ENCODE measurements at places on chromosomes 7 and 10.

DNA sequence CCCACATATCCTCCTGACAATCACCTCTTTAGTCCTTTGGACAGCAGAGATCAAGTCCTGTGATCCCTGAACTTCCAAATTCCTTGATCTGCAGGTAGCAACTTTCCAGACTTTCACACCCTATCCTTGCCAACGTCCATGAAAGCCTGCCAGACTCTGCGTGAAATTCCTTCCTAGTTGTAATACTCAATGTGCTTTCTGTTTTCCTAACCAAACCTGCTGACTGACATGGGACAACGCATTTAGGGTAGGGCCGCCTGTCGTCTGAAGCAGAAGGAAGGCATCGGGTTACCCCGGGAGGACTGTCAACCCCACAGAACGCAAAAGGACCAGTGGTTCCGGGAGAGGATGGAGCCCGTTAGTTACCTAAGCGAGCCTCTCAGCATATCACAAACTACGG, 23.9 kb downstream of the ITGA8 start:
- DNase-seq: no peak

DNA sequence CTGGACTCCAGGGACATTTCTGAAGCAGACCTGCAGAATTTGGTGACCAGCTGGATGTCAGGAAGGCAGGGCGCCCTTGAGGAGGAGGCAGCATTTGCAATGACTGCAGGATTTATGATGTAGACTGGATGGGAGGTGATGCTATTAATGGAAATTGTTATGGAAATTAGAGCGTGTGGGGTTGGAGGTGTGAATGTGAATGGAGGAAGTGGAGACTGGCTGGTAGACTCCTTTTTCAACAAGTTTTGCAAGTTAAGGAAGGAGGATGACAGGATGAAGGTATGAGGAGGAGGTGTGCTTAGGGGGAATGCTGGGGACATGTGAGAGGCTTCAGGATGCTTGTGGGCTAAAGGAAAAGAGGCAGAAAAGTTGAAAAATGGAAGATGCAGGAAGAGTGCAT, 137.0 kb downstream of the TMEM178B start:
- DNase-seq: no peak

- DNase-seq: no peak
Observed at GRCh38 chr10:128689667-128690066, 563.4 kb upstream of the MKI67 start.

DNA sequence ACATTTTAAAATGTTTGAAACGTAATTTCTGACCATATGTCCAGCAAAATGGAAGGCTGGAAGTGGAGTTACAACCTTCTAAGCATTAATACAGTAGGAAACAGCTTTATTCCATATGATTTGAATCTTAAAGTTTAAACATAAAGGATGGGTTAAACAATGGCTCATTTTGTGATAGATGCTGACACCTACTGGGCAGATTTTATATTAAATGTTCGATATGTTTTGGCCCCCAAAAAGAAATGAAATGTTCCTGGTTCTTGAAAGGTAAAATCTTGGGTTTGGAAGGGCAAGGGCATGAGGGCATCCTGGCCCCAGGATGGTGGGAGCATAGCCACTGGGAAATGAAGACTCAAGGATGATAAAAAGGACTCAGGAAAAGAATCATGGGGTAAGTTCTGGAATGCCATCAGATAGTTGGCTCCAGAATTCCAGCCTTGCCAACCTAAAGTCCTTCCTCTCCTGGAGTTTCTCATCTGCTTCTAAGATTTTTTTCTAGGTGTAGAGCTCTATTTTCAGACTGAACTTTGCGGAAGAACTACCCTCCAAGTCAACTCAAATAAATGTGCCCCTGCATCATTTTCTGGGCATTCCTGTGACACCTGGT, 34.6 kb upstream of the SLC35G1 start:
- DNase-seq: no peak

- DNase-seq: no peak
Observed at GRCh38 chr10:100911472-100911871, 1.3 kb upstream of the SLF2 start.

DNA sequence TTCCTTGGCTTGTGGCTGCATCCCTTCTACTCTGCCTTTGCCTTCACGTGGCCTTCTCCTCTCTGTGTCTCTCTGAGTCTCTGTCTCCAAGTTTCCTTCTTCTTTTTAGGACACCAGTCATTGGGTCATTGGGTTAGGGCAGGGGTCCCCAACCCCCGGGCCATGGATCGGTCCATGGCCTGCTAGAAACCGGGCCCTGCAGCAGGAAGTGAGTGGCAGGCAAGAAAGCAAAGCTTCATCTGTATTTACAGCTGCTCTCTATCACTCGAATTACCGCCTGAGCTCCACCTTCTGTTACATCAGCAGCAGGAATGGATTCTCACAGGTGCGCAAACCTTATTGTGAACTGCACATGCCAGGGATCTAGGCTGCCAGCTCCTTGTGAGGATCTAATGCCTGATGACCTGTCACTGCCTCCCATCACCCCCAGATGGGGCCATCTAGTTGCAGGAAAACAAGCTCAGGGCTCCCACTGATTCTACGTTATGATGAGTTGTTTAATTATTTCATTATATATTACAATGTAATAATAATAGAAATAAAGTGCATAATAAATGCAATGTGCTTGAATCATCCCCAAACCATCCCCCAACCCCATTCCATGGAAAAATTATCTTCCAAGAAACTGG, 47.9 kb upstream of the DOCK1 start:
- DNase-seq: no peak

GRCh38 chr7:30647589-30648364, 34.5 kb downstream of the CRHR2 start:
- DNase-seq: no peak

GRCh38 chr7:657565-658119, 68.9 kb upstream of the DNAAF5 start:
- no peak for DNase-seq

DNA sequence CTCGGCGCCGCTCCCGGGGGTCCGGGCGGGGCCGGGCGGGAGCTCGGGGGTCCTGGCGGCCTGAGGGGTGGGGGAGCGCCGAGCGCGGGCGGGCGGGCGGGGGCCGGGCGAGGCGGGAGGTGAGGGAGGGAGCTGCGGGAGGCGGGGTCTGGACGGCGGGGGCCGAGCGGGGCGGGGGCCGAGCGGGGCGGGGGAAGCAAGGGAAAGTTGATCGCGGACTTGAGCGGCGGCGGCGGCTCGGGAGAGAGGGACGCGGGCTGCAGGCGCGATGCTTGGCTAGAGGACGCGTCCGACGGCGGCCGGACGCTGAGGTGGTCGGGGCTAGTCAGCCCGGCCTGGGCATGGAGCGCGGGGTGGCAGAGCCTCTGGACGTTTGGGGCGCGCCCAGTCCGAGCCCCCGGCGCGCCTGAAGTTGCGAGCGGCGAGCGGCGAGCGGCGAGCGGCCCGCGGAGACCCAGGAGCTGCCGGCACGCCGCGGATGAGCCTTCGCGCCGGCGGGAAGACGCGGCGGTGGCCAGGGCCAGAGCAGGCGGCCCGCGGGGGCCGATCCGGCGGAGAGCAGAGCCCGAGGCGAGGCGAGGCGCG, at the start of gene CDH23:
TSS of gene CDH23 (plus strand) at position 210 of the 585 bp plus-strand sequence. CDS start 42,912 bp downstream, outside the sequence.
- no peak for DNase-seq

- DNase-seq: no peak
Observed at GRCh38 chr10:120945801-120946302, 94.7 kb downstream of the WDR11 start.

- DNase-seq: no peak
Observed at GRCh38 chr10:14751921-14752320, 22.8 kb downstream of the FAM107B start.

DNA sequence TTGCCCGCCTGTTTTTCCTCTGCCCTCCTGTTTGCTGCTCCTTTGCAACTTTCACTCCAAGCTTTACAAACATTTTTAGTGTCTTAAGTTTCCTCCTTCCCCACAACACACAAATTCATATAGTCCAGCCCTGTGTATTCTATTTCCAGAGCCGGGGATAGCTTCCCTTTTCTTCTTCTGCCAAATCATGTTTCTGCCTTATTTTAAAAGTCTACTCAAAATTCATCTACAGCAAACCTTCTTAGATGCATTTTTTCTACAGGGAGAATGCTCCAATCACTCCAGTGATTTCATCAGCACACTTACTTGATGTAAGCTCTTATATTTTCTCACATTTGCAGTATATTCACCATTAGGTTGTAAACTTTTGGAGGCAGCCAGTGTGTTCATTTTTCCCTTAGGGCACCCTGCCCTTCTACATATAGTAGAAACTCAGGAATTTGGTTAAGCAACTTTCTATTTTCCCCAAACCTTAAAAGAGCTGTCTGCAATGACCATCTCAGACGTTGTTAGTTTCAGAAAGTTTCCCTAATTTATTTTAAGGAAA, 12.4 kb upstream of the ACTA2 start:
- no peak for DNase-seq

DNA sequence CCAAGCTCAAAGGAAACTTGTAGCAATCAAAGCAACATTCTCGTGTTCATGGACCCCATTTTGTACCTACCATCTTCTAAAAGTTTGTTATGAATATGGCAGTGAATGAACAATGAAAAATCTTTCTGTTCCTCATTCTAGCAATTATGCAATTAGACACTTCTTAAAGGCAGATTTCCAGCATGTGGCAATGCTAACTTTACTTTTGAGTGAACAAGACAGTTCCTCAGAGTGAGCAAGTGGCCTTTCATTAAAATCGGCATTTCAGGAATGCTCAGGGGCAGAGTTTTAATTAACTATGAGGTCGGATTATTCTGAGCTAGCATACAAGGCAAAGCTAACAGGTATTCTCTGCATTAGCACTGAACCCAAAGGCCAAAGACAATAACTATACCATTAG, 48.4 kb upstream of the NFE2L3 start:
- no peak for DNase-seq

DNA sequence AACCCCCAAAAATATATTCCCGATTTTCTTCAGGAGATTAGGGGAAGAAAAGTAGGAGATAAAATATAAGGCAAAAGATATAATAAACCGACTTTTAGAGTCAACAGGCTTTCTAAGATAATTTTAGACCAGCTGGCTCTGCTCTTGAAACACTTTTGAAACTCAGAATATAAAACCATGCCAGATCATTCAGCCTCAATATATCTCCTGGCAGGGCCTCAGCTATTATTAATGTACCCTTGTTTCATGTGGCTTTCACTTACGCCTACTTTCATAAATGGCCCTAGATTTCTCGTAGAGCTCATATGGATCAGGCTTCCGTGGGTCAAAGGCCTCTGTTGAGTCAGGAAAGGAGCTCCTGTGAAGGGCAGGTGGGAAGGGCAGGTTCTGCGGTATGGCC, 396.0 kb downstream of the PHTF2 start:
- no peak for DNase-seq

GRCh38 chr10:42690449-42691360, 52.3 kb upstream of the ZNF33B start:
- no peak for DNase-seq

DNA sequence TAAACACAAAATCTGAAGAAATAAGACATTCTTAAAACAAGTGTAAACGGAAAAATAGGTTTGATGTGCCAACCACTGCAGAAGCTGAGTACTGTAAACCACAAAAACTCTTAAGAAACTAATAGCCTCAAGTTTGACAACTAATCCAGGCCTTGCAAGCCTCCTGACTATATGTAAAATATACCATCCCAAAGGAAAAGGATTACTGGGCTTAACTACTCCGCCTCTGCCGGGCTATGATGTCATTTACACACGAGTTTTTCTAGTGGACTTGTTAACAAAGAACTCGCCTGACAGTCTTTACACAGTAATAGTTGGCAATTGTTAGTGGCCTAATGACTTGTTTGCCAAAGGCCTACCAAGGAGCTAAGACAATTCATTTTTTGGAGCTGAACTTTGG, 2.1 kb downstream of the KIF5B start:
- no peak for DNase-seq

- DNase-seq: no peak
Observed at GRCh38 chr10:113930482-113931057, 76.1 kb downstream of the NHLRC2 start.

DNA sequence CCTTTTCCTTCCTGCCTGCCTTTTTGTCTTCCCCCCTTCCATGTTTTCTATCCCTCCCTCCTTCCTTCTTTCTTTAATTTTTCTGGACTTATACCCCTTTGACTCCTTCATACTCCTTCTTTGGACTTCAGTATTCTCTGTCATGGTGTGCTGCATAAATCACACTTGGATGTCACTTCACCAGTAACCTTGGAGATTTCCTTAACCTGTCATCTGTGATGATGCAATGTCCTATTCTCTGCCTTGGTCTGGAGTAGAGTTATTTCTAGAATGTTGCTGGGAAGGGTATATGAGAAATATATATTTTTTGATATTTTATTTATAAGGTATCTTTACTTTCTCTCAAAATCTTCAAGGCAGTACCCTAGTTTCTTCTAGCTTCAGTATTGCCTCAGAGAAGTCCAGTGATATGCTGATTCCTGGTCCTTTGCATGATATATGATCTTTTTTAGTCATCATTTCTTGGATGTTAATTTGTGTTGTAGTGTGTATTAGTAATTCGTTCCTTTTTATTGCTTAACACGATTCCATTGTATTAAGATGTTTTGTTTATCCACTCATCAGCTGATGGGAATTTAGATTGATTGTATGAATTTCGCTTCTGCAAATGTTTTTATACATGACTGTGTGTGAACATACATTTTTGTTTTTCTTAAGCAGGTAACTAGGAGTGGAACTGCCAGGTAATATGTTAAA, 206.9 kb upstream of the MBL2 start:
- DNase-seq: no peak

- DNase-seq: no peak
Observed at GRCh38 chr7:151275813-151276577, 27.5 kb upstream of the SMARCD3 start.

DNA sequence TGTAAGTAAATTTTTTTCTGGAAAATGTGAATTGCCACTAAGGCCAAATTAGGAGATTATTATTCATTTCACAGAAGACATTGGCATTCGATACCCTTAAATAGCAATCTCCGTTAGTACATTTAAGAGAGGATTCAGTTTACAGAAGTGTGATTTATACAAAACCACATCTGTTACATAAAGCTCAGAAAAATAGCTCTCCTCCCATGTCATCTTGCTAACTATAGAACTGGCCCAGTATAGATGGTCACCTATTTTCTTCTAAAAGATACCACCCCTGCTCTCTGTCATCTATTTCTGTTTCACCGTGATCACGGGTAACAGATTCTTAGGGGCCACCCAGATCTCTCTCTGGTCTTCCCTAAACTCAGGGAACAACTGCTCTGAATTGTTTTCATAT, 119.1 kb downstream of the HIP1 start:
- no peak for DNase-seq

GRCh38 chr7:24731313-24731712, 26.0 kb downstream of the GSDME start:
- no peak for DNase-seq

DNA sequence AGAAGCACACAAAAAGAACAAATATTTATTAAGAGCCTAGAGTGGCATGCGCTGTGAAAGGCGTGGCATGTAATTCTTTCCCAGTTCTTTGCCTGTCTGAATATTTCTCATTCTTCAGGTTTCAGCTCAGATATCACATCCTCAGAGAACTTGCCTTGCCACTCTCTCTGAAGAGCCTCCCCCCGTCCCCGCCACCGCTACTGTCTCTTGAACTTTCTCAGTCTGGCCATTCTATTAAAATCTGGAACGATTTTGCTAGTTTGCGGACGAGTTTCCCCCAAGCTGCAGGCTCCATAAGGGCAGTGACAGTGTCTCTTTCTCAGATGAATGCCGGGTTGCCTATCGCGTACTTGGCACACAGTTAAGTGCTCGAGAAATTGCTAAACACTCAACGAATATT, 787 bp upstream of the PLEKHA1 start:
- DNase-seq: no peak

Measured in 8988T (cell line).